ENCODE measurements at places on chromosomes 7 and 10.

GRCh38 chr10:12394241-12395033 lies 45.1 kb downstream of the CAMK1D start:
- no peaks in the 10 kb centered on the region for H3K36me3 ChIP-seq
- H3K4me1 ChIP-seq = peaks cover 4% of the 10 kb centered on the region
- H3K4me3 ChIP-seq = no peak overlapping the region

GRCh38 chr10:74244097-74244685 lies 93.2 kb downstream of the ADK start:
- peaks cover 9% of the 10 kb centered on the region for H3K36me3 ChIP-seq
- peak; percentile 16 for DNase-seq
- H3K27me3 ChIP-seq = no peaks in the 10 kb centered on the region
- H3K4me3 ChIP-seq = no peak overlapping the region
- H3K4me1 ChIP-seq = no peaks in the 10 kb centered on the region

GRCh38 chr7:157694376-157694665 lies 357.5 kb downstream of the DNAJB6 start:
- H3K36me3 ChIP-seq = no peaks in the 10 kb centered on the region
- peaks cover 10% of the 10 kb centered on the region for H3K4me1 ChIP-seq
- H3K4me3 ChIP-seq = no peak overlapping the region
- no peak for DNase-seq
- peaks cover 45% of the 10 kb centered on the region for H3K27me3 ChIP-seq

DNA sequence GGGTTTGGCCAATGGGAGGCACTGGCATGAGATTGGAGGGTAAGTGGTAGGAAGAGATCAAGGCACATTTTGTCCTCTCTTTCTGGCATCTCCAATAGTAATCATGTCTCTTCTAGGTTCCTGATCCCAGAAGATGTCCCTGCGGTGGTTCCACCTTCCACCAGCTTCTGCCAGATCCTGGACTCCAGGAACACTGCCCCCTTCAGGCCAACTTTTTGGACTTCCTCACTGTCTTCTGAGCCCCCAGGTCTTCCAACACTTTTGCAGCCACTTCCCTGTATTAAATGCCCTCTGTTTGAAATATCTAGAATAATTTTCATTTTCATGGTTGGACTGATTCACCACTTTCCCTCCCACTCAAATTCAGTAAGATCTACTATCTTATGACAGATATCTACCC lies 60.9 kb downstream of the BAMBI start:
- H3K36me3 ChIP-seq = no peaks in the 10 kb centered on the region
- H3K27ac ChIP-seq = no peak overlapping the region
- H3K27me3 ChIP-seq = peaks cover 8% of the 10 kb centered on the region
- no peaks in the 10 kb centered on the region for H3K4me1 ChIP-seq
- H3K4me3 ChIP-seq = no peak overlapping the region

DNA sequence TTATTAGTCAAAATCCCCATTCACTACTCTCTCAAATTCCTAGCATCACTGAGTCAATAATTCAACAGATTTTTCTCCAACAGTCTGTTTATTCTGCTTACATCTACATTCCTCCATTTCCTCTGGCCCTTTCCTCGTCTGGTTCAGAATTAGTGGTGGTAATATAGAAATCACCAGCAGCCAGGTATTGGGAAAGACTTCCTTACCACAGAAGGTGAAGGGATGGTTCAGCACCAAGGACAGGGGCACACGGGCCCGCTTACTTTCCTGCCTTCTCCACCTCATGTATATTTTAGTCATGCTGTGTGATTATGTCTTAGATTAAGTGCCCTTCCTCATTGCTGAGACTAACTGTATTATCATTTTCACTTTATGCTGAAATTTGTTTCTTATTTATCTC lies 70.4 kb upstream of the APBB1IP start:
- no peak overlapping the region for H3K4me3 ChIP-seq
- H3K27me3 ChIP-seq = no peaks in the 10 kb centered on the region
- no peaks in the 10 kb centered on the region for H3K4me1 ChIP-seq
- no peak overlapping the region for H3K27ac ChIP-seq

DNA sequence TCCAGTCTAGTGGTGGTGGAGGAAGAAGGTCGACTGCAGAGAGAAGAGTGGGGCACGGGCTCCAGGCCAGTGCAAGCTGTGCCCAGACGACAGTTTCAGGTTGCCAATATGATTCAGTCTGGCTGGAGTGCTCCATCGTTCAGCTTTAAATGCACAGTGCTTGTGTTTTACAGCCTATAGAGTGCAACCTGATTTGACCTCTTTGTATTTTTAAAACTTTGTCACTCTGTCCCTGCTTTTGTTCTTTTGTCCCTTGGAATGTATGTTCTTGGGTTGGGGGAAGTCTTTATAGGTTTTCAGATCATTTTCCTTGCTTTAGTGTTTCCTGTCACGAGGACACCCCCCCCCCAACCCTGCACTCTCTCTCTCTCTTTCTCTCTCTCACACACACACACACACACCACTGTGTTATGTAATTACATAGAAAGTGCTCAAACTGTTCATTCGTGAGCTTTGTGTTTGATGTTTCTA lies 198.0 kb downstream of the CAMK1D start:
- H3K27me3 ChIP-seq = no peaks in the 10 kb centered on the region
- H3K36me3 ChIP-seq = no peaks in the 10 kb centered on the region
- peaks cover 16% of the 10 kb centered on the region for H3K4me1 ChIP-seq
- no peak for DNase-seq

GRCh38 chr7:111292026-111292470 lies 201.1 kb downstream of the LRRN3 start:
- no peak for DNase-seq
- no peaks in the 10 kb centered on the region for H3K4me1 ChIP-seq
- no peaks in the 10 kb centered on the region for H3K36me3 ChIP-seq
- H3K27ac ChIP-seq = no peak overlapping the region

- H3K27me3 ChIP-seq = peaks cover 24% of the 10 kb centered on the region
- H3K4me3 ChIP-seq = peak overlapping the region; percentile 10
- H3K4me1 ChIP-seq = peaks cover 4% of the 10 kb centered on the region
- DNase-seq = no peak
- H3K27ac ChIP-seq = no peak overlapping the region
Measured at GRCh38 chr7:25858200-25858524, 293.8 kb upstream of the NFE2L3 start.
